ENCODE measurements at places on chromosomes 16 and 17.

- DNase-seq: peak; percentile 68
Observed at GRCh38 chr16:67883872-67884261, 818 bp upstream of the NRN1L start.

DNA sequence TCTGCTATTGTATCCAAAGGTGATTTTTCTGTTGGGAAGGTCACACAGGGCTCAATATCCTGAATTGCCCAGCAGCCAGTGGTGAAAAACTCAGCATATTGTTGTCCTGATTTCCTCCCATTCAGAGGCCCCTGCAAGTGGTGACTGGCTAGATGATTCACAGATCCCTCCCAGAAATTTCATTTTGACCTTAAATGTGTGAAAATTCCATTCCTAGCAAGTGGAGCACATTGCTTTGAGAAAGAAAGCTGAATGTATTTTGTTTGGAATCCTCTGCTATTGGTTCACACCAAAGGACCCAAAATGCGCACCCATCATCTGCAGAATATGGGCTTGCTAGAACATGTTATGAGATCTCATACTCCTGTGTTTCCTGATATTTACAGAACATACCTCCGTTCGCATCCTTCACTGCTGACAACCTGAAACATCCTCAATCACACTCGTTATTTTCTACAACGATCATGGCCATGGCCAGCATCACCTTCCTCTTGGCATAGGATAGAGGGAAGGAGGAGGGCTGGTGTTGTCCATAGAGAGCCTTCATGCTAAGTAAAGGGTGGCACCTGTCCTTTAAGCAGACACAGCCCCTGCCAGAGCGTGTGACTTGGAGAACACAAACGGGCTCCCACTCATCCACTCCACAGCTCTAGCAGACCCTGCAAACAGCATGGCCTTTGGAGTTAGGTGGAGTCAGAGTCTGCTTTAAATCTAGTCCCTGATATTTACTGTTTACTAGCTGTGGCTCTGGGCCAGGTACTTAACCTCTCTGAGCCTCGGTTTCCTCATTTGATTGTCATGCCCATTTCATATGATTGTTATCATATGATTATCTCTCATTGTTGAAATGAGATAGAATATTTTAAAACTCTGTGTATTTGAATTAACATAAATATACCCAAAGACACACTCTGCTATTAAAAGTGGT lies 30.4 kb upstream of the NFAT5 start:
- peak; percentile 96 for DNase-seq

GRCh38 chr16:65319621-65320231 lies 197.9 kb upstream of the CDH11 start:
- DNase-seq: no peak

GRCh38 chr16:35506018-35506897 lies 2046.8 kb downstream of the TP53TG3F start:
- no peak for DNase-seq

DNA sequence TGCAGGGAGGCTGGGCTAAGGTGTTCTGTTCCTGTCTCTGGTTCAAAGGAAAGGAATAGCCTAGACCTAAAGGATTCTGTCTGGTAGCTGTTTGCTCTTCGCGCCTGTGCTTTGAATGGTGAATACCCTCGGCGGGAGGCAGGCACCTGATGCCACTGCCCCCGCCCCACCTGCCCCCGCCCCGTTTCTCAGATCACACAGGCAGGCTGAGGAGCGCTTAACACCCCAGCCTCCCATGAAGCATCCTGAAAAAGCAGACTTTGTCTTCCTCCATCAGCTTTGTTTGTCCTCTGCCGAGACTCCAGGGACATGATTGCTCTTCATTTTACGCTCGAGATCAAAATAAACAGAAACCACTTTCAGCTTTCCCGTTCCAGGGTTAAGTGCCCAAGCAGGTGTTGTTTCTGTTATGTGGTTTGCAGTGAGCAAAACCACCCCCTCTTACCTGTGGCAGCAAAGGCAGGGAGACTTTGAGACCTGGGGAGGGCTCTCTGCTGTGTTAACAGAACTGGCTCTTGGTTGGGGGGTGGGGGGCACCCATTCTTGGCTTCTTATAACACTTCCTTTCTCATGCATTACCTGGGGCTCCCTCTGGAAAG lies 452.1 kb downstream of the WWOX start:
- DNase-seq: no peak

GRCh38 chr17:38897176-38897575 lies 27.3 kb downstream of the LASP1 start:
- peak; percentile 48 for DNase-seq

DNA sequence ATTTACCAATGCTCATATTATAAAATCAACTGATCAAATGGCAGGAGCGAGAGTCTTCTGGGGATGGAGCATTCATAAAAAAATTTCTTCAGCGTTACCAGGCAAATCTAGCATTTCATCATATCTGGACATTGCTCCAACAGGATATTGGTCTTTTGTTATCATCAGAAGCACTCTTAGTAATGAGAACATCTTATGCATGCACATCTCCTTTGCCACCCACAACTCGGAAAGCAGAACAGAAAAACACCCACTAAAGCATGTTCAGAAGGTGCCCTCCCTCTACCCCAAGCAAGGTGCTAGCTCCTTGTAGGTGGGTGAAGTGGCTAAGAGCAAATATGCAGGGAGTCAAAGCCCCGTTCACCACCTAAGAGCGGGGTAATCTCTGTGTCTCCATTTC lies 18.9 kb downstream of the ARHGAP17 start:
- DNase-seq: no peak

GRCh38 chr17:72900654-72900971 lies 191.9 kb downstream of the SLC39A11 start:
- peak; percentile 33 for DNase-seq
